GM23338 (cell line): ENCODE measurements at places on chromosomes 2 and 18. TPM values are rescaled to one million over a fixed set of nuclear protein-coding genes. Genes with fewer than 3 reads are reported as not detected.

Gene ONECUT2
- 1.7 and 2.2 TPM in 2 replicates for total RNA-seq

Gene COL4A4
- 1.4 and 3.1 TPM in 2 replicates for total RNA-seq

Gene GMPPA
- 33.8 and 37.3 TPM in 2 replicates for total RNA-seq

Gene KCNG3
- 33.8 and 36.2 TPM in 2 replicates for total RNA-seq

Gene ANKZF1
- total RNA-seq, result 51.2 and 61.9 TPM in 2 replicates

Gene RUFY4
- 0.04 TPM in 1 of 2 replicates, not detected in the other for total RNA-seq

Gene GAL3ST2
- 0.24 and 1.5 TPM in 2 replicates for total RNA-seq

Gene PHOSPHO2
- 8.3 and 12.2 TPM in 2 replicates for total RNA-seq

Gene CFAP210
- 0.08 TPM in 1 of 2 replicates, not detected in the other for total RNA-seq

Gene MLPH
- 15.7 and 16.5 TPM in 2 replicates for total RNA-seq

Gene UGT1A5
- total RNA-seq, result not detected in 2 replicates

Gene SERPINB10
- total RNA-seq, result not detected in 2 replicates

Gene IL36G
- total RNA-seq, result 0.70 TPM in 1 of 2 replicates, not detected in the other
